ENCODE measurements at places on chromosomes 11 and 22. TPM values are rescaled to one million over a fixed set of nuclear protein-coding genes. Genes with fewer than 3 reads are reported as not detected.

The PATE2 gene
- total RNA-seq, result not detected

The SCUBE2 gene
- total RNA-seq, result 0.64 TPM

The OR5T1 gene
- not detected for total RNA-seq

The IL17REL gene
- 0.34 TPM for total RNA-seq

The OLFML1 gene
- total RNA-seq, result 0.18 TPM

The CARNS1 gene
- 2.6 TPM for total RNA-seq

The MS4A14 gene
- total RNA-seq, result 0.07 TPM

The OR2AG2 gene
- 0.09 TPM for total RNA-seq

The TEAD1 gene
- total RNA-seq, result 79.9 TPM

The CCDC87 gene
- 0.71 TPM for total RNA-seq

The OR6X1 gene
- total RNA-seq, result not detected

The LRRC4C gene
- 0.41 TPM for total RNA-seq

The MPEG1 gene
- total RNA-seq, result 0.05 TPM

The FOLH1 gene
- not detected for total RNA-seq

The CECR2 gene
- 110 TPM for total RNA-seq

The CBLIF gene
- not detected for total RNA-seq

The DNAL4 gene
- total RNA-seq, result 12.2 TPM

The CARD16 gene
- total RNA-seq, result not detected

The OR51B2 gene
- total RNA-seq, result not detected

The DGCR2 gene
- 56.8 TPM for total RNA-seq

The HTATIP2 gene
- 51.3 TPM for total RNA-seq

The ART1 gene
- not detected for total RNA-seq

The MUC5AC gene
- not detected for total RNA-seq

The OR4A16 gene
- not detected for total RNA-seq

The INTS4 gene
- 37.9 TPM for total RNA-seq

The CASP5 gene
- total RNA-seq, result not detected

The APOA5 gene
- 0.20 TPM for total RNA-seq

The OR8A1 gene
- not detected for total RNA-seq

The ELF5 gene
- total RNA-seq, result not detected
